Occipital lobe (tissue), 3 donors: ENCODE measurements at places on chromosomes 6 and 20. TPM values are rescaled to one million over a fixed set of nuclear protein-coding genes. Genes with fewer than 3 reads are reported as not detected.

- peak; percentile 70 for DNase-seq
Observed at GRCh38 chr20:34190679-34191090, 50.5 kb upstream of the ASIP start.

DNA sequence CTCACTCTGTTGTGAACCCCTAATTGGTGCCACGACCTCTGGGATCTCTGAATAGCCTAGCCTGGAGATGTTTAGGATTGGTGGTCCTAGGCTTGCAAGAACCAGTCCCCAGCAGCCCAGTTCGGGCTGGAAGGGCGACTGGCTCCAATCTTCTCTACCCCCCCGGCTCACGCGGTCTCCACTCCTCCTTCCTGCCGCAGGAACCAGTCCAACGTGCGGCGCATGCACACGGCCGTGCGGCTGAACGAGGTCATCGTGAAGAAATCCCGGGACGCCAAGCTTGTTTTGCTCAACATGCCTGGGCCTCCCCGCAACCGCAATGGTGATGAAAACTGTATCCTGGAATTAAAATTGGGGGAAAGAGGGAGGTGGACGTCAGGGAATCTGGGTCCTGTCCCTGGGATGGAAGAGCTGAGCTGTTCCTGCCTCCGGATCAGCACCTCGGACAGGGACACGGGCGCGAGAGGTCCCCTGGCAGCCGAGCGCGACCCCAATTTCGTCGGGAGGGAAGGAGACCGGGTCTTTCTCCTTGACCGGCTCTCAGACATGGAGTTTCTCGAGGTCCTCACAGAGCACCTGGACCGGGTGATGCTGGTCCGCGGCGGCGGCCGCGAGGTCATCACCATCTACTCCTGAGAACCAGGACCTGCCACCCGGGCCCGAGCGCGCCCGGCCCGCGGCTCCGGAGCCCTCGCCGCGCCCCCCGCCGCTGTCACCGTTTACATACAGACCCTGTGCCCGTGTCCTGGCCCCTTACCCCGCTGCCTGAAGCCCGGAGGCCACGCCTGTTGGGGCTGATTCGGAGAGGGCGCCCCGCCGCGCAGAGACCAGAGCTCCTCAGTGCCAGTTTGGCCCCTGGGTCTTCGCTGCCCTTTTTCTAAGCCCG, 28.2 kb downstream of the SLC12A5 start:
- no peak for DNase-seq

GRCh38 chr6:134619789-134620188, 301.9 kb upstream of the SGK1 start:
- DNase-seq, result no peak

DNA sequence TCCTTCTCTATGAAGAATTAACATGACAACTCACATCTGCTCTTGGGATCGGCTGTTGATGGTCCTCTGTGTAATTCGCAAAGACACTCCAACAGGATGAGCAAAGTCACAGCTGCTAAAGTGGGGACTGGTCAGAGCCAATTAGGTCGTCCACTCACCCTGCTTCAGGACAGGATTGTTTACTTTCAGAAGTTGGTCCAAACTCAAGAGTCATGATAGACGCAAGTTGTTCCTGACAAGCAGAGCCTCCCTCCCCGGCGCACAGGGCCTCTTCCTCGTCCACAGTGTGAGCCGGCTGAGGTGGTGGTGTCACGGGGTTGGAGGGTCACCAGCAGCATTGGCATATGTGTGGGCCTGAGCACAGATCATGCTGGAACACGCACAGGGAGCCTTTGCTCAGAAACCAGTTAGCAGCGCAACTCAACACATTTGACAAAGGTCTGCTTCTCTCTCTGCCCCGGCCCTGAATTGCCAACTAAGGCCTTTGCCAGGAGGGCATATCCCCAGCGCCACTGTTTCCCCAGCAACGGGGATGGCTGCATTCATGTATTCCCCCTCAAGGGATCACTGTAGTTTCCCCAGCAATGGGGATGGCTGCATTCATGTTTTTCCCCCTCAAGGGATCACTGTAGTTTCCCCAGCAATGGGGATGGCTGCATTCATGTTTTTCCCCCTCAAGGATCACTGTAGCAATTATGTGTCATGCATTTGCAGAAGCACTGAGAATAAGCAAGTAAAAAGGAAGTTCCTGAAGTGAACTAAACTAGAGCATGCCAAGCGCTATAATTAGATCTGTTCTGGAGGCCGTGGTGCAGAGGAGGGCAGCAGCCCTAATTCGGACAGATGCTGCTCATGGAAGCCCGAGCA, 111.7 kb downstream of the THBS2 start:
- DNase-seq, result no peak

- no peak for DNase-seq
Observed at GRCh38 chr6:108902382-108902792, 54.2 kb downstream of the ARMC2 start.

DNA sequence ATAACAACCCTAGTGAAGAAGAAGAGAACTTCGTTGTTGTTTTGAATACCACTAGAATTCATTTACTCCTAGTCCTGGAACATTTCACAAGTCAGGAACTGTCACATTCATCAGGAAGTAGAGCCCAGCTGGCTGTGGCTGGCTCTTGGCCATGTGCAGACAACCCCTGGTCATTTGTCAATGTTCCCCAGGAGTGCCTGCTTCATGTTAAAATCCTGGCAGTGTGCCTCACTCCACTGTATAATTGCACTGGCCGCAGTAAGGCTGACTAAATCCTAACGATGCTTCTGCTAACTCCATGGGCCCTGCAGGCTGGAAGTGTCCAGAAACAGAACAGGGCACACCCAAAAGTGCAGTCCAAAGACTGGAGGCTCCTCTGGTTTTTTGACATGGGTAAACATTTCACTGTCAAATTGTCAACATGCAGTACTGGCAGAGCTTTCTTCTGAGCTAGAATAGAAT, 41.5 kb upstream of the ADGRF1 start:
- no peak for DNase-seq

DNA sequence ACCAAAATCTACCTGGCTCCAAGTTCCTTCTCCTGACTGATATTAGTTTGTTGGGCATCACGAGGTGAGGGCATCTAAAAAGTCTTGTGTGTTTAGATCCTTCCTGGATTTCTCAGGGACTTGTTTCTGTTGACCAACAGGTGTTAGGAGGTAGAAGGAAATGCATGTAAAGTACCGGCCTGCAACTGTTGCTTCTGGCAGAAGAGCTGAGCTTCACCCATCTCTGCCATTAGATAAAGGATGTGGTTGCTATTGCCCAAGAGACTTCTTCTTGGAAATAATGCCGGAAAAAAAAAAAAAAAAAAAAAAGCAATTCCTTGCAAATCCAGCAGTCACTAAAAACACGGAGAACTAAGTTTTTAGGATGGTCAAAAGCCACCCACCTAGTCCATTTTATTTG, 303.1 kb downstream of the CDH26 start:
- DNase-seq, result no peak

- DNase-seq, result no peak
Observed at GRCh38 chr6:170423030-170423429, 116.5 kb downstream of the FAM120B start.

Gene KCNK5
- 0.16 TPM for total RNA-seq

Gene SLC24A3
- 17.8 TPM for total RNA-seq
